ENCODE measurements at places on chromosomes 3 and 15.

DNA sequence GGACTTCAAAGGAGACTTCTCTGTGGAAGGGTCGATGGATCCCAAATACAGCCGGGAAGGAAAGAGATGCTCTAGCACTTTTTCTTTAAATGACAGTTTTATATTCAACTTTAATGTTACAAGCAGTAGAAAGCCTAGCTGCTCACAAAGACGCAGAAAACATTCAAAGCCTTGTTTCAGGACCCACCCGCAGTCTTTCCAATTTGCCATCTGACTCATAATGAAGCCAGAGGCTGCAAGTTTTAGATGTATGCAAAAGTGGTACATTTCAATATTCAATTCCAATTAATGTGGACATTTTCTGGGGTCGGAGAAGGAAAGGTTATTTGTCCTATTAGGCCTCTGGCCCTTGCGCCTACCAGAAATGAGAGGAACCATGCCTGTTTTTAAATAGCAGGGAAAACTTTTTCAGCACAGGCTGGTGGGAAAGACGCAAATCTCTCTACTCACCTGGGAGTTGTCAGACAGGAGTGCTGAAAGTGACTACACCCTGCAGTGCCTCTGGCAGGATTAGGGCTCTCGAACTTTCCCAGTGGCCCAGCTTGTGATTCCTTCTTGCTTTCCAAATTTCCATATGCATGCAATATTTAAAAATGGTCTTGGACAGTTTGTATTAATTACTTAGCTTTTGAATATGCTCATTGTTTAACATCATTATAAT, 117.4 kb upstream of the MBNL1 start:
- DNase-seq: no peak

DNA sequence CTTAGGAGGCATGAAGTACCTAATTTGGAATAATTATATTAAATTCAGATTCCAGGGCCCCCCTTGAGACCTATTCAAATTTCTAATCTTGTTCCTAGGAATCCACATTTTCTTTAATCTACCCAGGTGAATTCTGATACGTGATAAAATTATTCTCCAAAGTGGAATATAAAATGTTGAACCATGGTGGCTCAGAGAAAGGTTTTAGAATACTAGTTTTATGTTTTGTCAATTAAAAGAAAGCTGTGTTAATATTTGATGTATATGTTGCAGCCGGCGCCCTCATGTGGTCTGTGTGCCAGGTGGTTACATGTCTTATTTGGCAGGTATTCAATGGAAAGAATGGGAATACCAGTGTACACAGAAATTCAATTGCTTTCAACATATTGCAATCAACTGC, 321.8 kb downstream of the FEZF2 start:
- peak; percentile 61 for DNase-seq

DNA sequence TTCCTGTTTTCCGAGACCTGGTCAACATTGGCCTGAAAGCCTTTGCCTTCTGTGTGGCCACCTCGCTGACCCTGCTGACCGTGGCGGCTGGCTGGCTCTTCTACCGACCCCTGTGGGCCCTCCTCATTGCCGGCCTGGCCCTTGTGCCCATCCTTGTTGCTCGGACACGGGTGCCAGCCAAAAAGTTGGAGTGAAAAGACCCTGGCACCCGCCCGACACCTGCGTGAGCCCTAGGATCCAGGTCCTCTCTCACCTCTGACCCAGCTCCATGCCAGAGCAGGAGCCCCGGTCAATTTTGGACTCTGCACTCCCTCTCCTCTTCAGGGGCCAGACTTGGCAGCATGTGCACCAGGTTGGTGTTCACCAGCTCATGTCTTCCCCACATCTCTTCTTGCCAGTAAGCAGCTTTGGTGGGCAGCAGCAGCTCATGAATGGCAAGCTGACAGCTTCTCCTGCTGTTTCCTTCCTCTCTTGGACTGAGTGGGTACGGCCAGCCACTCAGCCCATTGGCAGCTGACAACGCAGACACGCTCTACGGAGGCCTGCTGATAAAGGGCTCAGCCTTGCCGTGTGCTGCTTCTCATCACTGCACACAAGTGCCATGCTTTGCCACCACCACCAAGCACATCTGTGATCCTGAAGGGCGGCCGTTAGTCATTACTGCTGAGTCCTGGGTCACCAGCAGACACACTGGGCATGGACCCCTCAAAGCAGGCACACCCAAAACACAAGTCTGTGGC, 16.9 kb downstream of the TMEM43 start:
- DNase-seq: peak; percentile 59

DNA sequence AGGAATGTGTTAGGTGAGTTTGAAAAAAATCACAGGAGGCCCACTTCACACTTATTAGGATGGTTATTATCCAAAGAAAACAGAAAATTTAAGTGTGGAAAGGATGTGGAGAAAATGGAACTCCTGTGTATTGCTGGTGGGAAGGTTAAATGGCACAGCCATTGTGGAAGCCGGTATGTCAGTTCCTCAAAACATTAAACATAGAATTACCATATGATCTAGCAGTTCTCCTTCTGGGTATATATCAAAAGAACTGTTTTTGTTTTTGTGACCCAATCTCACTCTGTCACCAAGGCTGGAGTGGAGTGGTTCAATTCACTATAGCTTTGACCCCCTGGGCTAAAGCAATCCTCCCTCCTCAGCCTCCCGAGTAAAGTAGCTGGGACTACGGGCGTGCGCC, 10.4 kb upstream of the ZFYVE19 start:
- no peak for DNase-seq

- no peak for DNase-seq
Measured at GRCh38 chr3:164620423-164620822, 457.9 kb downstream of the SI start.

- DNase-seq: no peak
Measured at GRCh38 chr3:50575372-50575771, 6.0 kb downstream of the HEMK1 start.

- peak; percentile 92 for DNase-seq
Measured at GRCh38 chr3:66101901-66102300, 63.2 kb upstream of the MAGI1 start.

- DNase-seq: no peak
Measured at GRCh38 chr15:89822951-89823711, 8.5 kb upstream of the ANPEP start.

DNA sequence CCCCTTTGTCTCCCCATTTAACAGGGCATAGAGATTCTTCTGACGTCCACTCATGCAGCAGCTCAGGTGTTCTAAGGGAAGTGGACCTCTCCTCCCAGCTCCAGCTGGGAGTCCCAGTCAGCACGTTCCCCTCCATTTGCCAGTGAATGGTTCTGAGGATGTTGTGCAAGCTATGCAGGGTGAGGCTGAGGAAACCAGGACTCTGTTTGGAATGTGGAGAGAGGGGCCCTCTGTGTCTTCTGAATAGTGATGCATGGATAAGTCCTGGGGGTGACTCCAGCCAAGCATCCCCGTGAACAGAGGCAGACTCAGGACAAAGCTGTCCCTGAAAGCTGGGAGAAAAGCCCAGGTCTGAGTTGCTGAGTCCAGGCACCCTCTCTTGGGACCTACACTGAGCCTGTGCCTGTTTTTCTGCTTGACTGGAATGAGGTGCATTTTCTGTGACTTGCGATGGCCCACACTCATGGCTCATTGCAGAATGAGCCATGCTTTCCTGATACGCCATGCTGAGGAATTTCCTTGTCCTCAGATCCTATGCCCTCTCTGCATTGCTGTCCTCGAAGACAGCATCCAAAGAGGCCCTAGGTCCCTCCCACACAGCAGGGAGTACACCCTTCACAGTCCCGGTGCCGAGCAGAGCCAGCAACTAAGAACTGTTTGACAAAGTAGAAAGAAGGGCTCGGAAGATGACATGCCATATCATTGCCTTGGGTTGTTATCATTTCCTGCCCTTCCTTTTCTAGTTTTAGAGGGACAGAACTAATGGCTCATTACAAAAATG, 185.2 kb downstream of the ATP10A start:
- no peak for DNase-seq

GRCh38 chr3:60013241-60013640, 963.4 kb upstream of the CFAP20DC start:
- no peak for DNase-seq

- no peak for DNase-seq
Measured at GRCh38 chr3:74839566-74839965, 225.1 kb upstream of the CNTN3 start.

DNA sequence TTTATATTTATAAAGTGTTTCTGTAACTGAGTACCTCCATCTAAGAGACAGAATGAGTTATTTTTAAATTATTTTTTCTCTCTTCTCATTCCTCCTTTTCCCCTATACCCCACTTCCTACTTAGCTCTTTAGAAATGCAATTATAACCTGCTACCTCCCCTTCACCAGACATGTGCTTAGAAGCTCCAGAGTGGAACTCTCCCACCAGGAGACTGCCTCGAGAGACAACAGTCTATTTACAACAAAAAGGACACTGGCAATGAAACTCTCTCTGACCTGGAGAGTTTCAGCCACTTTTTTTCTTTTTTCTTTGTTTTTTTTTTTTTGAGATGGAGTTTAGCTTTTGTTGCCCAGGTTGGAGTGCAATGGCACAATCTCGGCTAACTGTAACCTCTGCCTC, 109.4 kb upstream of the PLXND1 start:
- no peak for DNase-seq

DNA sequence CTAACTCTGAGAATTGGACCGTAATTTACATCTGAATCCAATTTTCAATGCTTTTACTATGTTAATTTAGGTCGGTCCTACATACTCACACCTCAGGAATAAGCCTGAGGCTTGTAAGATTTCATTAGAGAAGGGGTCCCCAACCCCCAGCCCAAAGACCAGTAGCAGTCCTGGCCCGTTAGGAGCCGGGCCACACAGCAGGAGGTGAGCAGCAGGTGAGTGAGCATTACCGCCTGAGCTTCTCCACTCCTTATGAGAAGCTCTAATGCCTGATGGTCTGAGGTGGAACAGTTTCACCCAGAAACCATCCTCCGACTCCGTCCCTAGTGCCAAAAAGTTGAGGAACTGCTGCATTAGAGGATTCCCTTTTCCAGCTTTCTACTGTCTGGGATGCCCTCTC, 757.3 kb downstream of the SI start:
- DNase-seq: no peak

DNA sequence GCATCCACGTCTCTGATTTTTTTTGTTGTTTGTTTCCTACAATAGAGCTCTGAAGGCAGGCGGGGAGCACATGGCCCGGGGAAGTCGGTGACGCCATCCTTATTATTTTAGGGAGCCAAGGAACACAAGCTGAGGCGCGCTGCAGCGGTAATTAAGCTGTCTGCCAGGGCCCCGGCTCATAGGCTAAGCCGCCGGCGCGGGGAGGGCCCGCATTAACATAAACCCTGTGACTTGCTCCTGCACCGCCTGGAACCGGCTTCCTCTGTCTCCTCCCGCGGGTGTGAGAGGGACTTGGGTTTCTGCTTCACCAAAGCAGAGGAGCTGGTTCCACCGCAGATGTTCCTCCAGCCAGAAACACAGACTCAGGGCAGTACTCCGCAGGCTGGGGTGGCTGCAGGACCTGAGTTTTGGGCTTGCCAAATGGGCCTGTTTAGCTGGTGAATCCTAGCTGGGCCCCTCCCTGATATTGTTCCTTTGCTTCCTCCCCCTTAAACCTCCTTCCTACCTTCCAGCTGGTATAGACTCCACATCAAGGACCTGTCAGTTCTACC, 25.3 kb downstream of the ANP32A start:
- peak; percentile 93 for DNase-seq

DNA sequence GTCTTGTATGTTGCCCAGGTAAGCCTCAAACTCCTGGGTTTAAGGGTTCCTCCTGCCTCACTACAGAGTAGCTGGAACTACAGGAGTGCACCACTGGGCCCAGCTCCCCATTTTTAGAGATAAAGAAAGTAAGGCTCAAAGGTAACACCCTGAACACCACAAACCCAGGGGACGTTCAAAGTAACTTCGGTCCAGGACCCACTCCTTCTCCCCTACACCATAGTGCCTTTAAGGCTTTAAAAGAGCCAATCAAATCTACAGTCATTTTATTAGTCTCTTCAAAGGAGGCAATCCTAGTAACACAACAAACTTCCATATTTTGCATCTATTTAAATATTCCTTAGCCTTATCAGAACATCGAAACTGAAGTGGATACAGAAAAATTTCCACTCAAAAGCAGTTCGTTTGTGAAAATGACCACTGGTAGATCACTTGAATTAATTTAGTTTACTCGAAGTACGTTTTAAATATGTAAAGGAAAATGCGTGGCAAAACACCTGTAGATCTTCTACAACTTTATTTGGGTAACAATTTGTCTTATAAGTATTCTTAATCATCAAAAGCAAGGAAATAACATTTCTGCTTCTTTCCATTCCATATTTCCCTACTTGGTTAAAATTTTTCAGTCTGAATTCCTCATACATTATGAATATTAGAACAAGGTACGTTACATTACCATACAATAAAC, 1.8 kb downstream of the STAG1 start:
- DNase-seq: peak; percentile 55

- DNase-seq: no peak
Measured at GRCh38 chr3:37181756-37182155, 7.4 kb upstream of the LRRFIP2 start.

DNA sequence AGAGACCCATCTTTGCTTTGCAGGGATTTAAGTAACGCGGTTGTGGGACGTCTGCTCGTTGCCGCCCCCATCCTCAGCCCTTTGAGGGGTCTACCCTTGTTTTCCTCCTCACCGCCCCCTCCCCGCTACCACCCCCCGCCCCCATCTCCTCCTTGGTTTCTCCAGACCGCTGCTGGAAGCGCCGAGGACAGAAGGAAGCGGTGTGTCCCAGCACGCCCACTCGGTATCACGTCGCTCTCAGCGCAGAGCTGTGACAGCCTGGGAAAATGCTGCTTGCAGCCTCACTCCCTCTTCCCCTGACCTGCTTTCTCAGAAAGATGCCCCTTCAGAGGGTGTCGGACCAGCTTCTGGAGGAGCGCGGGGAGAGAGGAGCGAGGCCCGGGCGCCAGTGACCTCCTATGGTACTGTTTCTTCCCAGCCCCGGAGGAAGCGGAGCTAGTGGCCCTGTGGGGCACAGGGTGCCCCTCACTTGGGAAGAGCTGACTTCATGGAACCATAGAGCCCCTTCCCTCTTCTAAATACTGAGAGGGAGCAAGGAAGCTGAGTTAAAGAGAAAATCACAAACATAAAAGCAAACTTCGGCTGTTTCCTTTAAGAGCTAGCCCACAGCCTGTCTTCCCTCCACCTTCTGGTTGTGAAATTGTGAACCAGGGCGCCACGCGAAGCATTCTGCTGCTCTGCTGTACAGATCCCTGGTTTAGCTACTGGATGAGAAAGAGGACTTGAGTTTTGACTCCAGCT, 698 bp downstream of the IL1RAP start:
- DNase-seq: peak; percentile 57

GRCh38 chr3:74377669-74378068, 236.8 kb downstream of the CNTN3 start:
- DNase-seq: no peak

DNA sequence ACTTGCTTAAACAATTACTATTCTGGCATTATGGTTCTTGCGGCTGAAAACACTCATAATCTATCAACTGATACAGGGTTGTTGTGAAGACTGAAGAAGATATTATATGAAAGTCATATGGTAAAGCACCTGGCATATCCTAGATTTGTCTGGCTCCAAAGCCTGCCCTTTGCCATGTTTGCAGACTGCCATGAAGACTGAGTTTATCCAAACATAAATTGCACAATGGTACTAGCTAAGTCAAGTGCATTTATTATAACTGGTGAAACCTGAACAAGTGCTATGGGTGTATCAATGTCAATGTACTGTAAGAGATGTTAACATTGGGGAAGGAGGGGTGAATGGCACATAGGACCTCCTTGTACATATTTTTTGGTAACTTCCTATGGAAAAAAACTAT, 87.4 kb upstream of the MEX3B start:
- no peak for DNase-seq

Data from endothelial cell of umbilical vein (primary cell).